ENCODE measurements at places on chromosomes 5 and 9. TPM values are rescaled to one million over a fixed set of nuclear protein-coding genes. Genes with fewer than 3 reads are reported as not detected.

The LIX1 gene
- 0.20 TPM for total RNA-seq

The CAPSL gene
- total RNA-seq = not detected

The PCDHAC2 gene
- total RNA-seq = 6.7 TPM

The ANKRD33B gene
- total RNA-seq = 4.0 TPM

The ANKRD55 gene
- not detected for total RNA-seq

The SPAAR gene
- total RNA-seq = 0.70 TPM

The CCNO gene
- 1.7 TPM for total RNA-seq

The PCDHGB5 gene
- 1.6 TPM for total RNA-seq

GRCh38 chr9:77177894-77178794 lies 810 bp downstream of the VPS13A start:
- H3K36me3 ChIP-seq = no peaks in the 10 kb centered on the region
- peaks cover 43% of the 10 kb centered on the region for H3K4me1 ChIP-seq

GRCh38 chr9:126372716-126373115 lies 46.1 kb downstream of the MVB12B start:
- H3K4me3 ChIP-seq = no peak overlapping the region
- H3K27me3 ChIP-seq = no peaks in the 10 kb centered on the region
- H3K27ac ChIP-seq = peak overlapping the region; percentile 74
- no peak for DNase-seq

DNA sequence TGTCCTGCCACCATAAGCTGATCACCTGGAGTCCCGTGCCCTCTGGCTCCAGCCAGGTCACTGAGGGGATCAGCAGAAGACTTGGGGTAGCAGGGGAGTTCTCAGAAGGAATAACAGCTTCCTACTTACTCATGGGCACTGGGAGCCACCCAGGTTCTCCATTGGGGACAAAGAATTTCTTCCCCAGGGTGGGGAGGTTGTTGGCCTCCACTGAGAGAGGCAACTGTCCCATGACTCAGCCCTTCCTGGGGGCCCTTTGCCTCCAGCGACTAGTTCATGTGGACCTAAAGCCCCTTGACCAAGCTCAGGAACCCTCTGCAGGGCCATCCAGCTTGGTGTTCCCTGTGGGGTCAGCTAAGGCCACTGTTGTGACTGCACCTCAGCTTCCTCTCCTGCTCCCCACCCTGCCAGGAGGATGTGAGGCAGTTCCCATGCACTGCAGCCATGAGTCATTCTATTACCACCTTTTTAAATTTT lies 175.0 kb downstream of the AUH start:
- peaks cover 4% of the 10 kb centered on the region for H3K36me3 ChIP-seq
- H3K27me3 ChIP-seq = no peaks in the 10 kb centered on the region
- peaks cover 17% of the 10 kb centered on the region for H3K4me1 ChIP-seq
- DNase-seq = no peak

- peaks cover 2% of the 10 kb centered on the region for H3K36me3 ChIP-seq
- H3K27me3 ChIP-seq = peaks cover 9% of the 10 kb centered on the region
- no peak for DNase-seq
- no peaks in the 10 kb centered on the region for H3K4me1 ChIP-seq
These were observed 165.3 kb upstream of the FBXL7 start for GRCh38 chr5:15334551-15335266.

DNA sequence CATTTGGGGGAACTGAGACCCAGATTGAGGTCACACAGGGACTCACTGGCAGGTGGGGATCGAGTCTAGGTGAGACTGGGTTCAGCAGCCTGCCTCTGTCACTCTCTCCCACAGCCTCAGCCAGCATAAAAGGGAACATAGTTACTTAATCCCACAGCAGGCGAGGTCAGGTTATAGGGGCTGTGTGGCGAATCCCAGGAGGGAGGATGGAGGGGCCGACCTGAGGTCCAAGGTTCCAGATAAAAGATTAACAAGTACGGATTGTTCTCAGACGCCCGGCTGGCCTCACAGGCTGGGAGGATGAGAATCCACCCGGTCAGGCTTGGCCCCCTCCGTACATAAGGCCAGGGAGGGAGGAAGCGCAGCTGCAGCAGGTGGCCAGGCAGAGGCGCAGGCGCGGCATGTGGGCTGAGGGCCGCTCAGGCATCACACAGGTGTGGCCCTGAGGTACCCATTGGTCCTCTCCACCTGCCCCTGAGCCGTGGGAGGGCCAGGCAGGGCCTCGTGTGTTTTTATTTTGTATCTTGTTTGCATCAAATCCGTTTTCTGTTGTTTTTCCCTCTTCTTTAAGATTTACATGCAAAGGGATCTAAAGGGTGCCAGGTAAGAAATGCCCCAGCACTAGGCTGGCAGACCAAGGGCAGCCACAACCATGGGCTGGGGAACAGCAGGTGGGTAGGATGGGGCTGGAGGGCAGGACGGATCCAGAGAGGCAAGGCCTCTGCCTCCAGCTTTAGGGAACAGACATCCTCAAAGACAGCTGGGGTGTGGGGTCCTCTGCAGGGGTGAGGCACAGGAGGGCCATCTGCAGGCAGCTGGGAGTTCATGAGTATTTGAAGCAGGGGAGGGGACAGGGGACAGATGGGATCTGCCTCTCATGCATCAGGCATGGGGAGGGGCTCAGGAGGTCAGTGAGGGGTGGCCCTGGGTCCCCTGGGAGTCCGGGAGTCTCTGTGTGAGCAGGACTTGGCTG lies 3.6 kb downstream of the SUSD3 start:
- H3K27ac ChIP-seq = no peak overlapping the region
- no peak overlapping the region for H3K4me3 ChIP-seq
- H3K27me3 ChIP-seq = peaks cover 15% of the 10 kb centered on the region
- peaks cover 3% of the 10 kb centered on the region for H3K4me1 ChIP-seq

DNA sequence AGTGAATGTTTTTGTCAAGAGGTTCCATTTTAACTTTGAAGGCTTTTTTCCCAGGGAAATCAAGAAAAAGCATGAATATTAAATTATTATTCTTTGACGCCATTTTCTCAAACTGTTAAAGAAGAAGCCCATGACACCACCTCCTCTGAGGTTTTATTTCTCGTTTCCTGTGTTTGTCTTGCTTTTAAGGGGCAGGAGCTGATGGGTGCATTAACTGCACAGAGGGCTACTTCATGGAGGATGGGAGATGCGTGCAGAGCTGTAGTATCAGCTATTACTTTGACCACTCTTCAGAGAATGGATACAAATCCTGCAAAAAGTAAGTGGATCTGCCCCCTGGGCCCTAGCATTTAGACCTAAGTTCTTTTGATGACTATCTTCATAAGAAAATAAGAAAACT lies 205.3 kb downstream of the RFK start:
- H3K36me3 ChIP-seq = peaks cover 5% of the 10 kb centered on the region
- H3K4me1 ChIP-seq = no peaks in the 10 kb centered on the region
- no peak overlapping the region for H3K27ac ChIP-seq
- H3K4me3 ChIP-seq = no peak overlapping the region
- DNase-seq = no peak

GRCh38 chr9:131469356-131469755 lies 33.4 kb upstream of the POMT1 start:
- no peaks in the 10 kb centered on the region for H3K27me3 ChIP-seq
- no peak overlapping the region for H3K4me3 ChIP-seq
- peak; percentile 29 for DNase-seq
- H3K4me1 ChIP-seq = peaks cover 3% of the 10 kb centered on the region
- peaks cover 57% of the 10 kb centered on the region for H3K36me3 ChIP-seq

DNA sequence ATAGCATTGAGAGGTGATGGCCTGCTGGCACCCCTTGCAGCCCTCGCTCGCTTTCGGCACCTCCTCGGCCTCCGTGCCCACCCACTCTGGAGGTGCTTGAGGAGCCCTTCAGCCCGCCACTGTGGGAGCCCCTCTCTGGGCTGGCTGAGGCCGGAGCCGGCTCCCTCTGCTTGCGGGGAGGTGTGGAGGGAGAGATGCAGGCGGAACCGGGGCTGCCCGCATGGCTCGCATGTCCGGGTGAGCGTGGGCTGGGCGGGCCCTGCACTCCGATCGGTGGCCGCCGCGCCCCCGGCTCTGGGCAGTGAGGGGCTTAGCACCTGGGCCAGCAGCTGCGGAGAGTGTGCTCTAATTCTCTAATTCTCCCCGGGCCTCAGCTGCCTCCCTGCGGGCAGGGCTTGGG lies 101.1 kb downstream of the KIF4B start:
- no peak overlapping the region for H3K4me3 ChIP-seq
- no peaks in the 10 kb centered on the region for H3K4me1 ChIP-seq
- H3K36me3 ChIP-seq = no peaks in the 10 kb centered on the region
- DNase-seq = peak; percentile 83
- no peak overlapping the region for H3K27ac ChIP-seq
- H3K27me3 ChIP-seq = no peaks in the 10 kb centered on the region

DNA sequence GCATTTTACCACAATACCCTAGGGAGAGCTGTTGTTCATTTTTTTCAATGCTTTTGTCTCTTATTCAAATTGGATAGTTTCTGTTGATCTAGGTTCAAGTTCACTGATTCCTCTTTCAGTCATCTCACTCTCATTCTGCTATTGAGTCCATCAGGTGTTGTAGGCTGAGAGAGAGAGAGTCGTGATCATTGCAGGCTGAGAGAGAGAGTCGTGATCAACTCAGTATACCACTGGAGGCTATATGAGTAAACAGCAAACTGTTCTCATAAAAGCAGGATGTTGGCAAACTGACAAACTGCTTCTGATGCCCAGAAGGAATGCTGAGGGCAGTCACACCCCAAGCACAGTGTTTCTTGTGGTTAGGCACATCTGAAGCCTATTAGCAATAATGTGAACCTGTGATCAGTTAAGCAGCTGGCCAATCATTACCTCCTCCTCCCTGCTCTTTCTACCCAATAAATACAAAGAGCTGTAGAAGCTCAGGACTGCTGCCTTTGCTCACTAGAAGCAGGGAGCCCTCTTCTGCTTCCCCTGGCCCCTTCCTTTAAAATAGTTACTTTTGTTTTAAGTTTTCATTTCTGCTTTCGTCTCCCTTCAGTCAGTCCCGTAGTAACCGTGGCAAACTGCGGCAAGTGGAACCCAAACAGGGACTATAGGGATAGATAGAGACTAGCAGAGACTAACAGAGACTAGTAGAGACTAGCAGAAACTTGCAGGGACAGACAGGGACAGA lies 476.1 kb upstream of the ACO1 start:
- no peaks in the 10 kb centered on the region for H3K27me3 ChIP-seq
- H3K4me1 ChIP-seq = no peaks in the 10 kb centered on the region
- no peak for DNase-seq
- no peak overlapping the region for H3K4me3 ChIP-seq
- H3K27ac ChIP-seq = no peak overlapping the region
- H3K36me3 ChIP-seq = no peaks in the 10 kb centered on the region

DNA sequence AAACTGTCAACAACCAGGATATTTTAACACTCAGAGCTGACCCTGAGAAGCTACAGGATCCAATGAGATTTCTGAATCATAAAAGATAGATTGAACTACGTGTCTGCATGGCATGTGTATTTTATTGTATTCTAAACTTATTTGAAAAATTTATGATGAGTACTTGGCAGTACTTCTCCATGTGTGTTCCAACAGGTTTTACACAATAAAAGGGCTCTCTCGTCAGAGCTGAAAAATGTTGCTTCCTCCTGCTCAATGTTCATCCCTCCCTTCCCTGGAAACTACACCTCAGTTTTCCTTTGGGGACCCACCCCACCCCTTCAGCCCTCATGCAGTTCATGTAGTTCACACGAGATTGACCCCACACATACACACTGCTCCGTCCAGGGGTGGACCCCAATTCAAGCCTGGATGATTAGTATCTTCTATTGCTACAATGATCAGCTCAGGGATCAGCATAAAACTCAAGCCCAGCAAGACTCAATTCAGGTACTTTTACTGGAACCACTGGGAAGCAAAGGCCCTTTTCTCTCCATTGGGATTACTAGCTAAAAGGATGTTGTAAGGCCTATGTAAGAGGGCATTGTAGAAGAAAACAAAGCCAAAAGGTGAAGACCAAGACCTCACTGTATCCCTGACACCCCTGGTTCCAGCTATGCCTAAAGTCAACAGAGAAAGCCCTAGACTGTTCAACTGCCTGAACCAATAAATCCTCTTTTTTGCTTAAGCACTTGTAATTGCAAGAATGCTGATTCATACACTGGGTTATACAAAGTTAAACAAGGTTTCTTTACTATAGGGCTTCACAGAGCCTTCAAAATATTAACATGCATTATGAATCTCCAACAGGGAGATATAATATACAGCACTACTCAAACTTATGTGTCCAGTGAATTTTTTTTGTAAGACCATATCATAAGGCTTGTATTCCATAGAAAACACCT lies 112.6 kb downstream of the SAXO1 start:
- H3K27ac ChIP-seq = no peak overlapping the region
- no peaks in the 10 kb centered on the region for H3K27me3 ChIP-seq
- peaks cover 26% of the 10 kb centered on the region for H3K4me1 ChIP-seq
- no peak for DNase-seq
- H3K4me3 ChIP-seq = no peak overlapping the region
- H3K36me3 ChIP-seq = no peaks in the 10 kb centered on the region

- H3K27ac ChIP-seq = no peak overlapping the region
- no peaks in the 10 kb centered on the region for H3K36me3 ChIP-seq
- H3K4me3 ChIP-seq = no peak overlapping the region
- no peak for DNase-seq
These were observed 92.6 kb upstream of the ERBIN start for GRCh38 chr5:65833780-65834179.

DNA sequence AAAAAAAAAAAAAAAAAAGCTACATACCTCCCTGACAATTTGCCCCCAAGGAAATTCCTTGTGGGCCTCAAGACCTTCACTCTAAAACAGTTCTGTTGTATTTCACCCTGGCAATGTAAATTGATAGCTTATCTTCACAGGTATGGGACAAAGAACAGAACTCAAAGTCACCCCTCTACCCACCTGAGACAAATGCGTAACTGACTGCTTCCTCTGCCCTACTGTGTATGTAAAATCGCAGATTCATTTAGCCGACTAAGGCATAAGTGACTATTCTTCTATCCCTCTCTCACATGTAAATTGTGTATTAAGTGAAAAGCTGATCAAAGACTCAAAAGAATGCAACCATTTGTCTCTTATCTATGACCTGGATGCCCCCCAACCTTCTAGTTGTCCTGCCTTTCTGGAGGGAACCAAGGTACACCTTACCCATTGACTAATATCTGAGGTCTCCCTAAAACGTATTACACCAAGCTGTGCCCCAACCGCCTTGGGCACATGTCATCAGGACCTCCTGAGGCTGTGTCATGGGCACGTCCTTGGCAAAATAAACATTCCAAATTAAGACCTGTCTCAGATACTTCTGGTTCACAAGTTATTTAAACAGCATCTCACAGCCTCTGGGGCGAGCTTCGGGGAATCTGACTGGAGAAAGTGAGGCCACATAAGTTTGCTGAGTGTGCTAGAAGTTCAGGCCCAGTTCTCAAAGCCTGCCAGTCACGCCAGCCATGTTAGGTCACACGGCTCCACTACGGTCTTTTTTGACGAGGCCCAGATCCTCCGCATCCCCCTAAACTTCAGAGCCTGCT lies 954 bp downstream of the TBCA start:
- H3K36me3 ChIP-seq = peaks cover 9% of the 10 kb centered on the region
- H3K4me3 ChIP-seq = peak overlapping the region; percentile 89
- peaks cover 44% of the 10 kb centered on the region for H3K4me1 ChIP-seq
- H3K27me3 ChIP-seq = no peaks in the 10 kb centered on the region
- peak overlapping the region; percentile 99 for H3K27ac ChIP-seq

- peak overlapping the region; percentile 59 for H3K4me3 ChIP-seq
- H3K27me3 ChIP-seq = peaks cover 51% of the 10 kb centered on the region
- H3K4me1 ChIP-seq = peaks cover 10% of the 10 kb centered on the region
- no peak overlapping the region for H3K27ac ChIP-seq
These were observed 2.0 kb downstream of the CTNND2 start for GRCh38 chr5:11902201-11902619.

- H3K4me1 ChIP-seq = peaks cover 17% of the 10 kb centered on the region
- H3K27me3 ChIP-seq = no peaks in the 10 kb centered on the region
- DNase-seq = no peak
- peaks cover 1% of the 10 kb centered on the region for H3K36me3 ChIP-seq
These were observed 49.9 kb downstream of the PTPN3 start for GRCh38 chr9:109448223-109448622.

Measured in chondrocyte (in vitro differentiated cells).